ENCODE measurements at places on chromosomes 12 and 14.

- DNase-seq, result no peak
Measured at GRCh38 chr12:27756670-27757195, 23.3 kb upstream of the KLHL42 start.

DNA sequence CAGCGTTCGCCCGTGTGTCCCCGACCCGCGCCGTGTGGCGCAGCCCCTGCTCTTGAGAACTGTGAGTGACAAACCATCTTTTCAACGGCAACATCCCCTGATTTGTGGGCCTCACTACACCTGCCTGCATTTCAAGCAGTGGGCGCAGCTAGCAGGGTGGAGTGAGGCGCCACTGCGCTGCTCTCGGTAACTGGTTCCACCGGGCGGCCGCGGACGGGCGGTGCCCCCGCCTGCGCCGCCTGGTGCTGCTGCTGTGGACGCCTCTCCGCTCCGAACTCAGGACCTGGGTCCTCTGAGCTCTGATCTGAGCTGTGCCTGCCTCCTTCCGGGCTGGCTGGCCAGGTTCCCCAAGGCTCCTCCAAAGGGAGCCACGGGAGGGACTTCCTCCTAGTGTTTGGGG lies 5.9 kb upstream of the DEGS2 start:
- no peak for DNase-seq

- DNase-seq, result no peak
Measured at GRCh38 chr12:131242741-131243496, 289.2 kb downstream of the ADGRD1 start.

DNA sequence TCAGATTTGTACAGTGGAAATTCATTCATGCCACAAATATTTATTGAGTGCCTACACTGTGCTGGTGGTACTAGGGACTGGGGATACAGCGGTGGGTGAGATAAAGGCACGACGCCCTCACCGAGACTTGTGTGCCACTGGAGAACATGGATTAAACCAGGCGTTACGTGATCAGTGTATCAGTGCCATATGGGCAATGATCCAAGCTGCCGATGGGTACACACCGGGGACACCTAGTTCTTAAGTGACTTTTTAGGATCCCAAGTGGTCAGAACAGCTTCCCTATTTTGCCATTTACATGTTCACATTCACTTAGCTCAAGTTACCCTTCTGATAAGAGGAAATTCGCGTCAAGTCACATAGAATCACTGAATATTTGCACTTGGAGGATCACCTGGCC lies 236.7 kb downstream of the CACNA1C start:
- DNase-seq, result no peak

- DNase-seq, result no peak
Measured at GRCh38 chr14:20529806-20530205, 24.5 kb downstream of the RNASE10 start.

- no peak for DNase-seq
Measured at GRCh38 chr14:73762375-73762822, 48.2 kb upstream of the PNMA1 start.

DNA sequence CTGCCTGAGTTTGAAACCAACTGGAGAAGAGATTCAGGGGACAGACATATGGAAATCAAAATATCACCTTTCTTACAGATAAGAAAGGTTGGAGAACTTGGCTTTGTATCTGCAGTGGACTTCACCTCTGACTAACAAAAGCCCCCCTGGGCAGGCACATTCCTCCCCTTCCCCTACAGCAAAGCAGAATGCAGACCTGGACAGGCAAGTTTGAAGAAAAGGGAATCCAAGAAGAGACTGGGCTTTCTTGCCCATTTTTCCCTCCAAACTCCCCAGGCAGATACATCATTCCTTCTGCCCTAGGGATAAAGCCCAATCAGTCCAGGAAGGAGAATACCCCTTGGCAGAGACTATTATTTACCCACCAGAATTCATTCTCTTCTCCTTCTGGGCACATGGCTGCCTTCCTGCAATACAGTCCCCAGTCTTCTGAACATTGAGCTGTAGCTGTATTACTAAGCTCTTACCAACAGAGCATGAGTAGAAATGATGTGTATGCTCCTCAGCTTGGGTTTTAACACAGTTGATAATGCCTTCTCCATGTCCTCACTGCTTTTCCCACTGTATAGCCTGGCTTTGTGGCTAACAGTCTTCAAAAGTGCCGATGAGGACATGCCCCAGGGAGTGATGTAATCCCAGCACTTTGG lies 17.4 kb upstream of the NAP1L1 start:
- no peak for DNase-seq

DNA sequence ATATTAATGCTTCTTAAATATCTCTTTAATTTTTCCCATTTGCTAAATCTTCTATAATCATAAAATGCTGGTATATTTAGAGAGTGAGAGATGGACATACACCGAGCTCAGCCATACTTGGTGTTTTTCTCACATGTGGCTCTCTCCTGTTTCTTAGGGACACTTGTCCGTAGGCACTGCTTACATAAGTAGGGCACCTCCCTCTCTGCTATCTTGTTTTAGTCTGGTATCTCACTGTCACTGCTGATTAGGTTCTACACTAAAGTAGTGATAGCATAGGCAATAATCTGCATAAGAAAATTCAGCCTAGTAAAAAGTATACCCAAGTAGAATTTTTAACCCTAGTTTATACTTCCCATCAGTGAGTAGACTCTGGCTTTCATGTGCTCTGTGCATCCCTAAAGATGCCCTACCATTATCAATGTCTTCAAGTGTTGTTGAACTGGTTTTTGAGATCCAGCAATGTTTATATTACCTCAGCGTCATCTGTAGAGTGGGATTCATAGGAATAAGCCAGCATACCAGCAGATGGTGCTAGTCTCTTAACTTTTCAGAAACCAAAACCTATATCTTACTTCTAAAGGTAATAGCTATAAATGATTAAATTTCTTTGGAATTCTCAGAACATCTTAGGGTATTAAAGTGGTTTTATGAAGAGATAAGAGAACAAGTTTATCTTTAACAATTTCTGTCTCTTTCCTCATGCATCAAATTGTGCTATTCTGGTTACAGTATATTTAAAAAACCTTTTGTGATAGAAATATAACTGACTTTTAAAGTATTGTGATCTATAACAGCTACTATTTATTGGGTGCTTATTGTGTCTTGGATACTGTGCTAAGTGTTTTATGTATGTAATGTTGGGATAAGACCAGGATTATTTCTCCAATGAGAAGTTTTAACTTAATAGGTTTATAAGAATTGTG lies 32.9 kb downstream of the ARID2 start:
- DNase-seq, result no peak

DNA sequence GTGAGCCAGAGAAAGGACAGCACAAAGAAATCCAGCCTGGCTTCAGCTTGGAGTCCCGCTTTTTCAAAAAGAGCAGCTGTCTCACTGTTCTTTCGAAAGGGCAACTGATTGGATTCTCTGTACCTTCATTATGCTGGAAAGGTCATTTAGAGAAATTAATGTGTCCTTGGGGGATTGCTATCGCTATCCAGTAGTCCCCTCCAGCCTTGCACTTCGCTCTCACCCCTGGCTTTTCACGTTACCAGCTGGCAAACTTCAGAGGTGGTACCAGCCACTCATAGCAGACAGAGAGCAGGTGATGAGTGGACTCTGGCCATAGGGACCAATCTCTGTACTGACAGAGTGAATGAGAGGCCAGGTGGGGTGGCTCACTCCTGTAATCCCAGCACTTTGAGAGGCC lies 11.8 kb upstream of the NUAK1 start:
- no peak for DNase-seq

GRCh38 chr12:19596434-19597166 lies 157.3 kb downstream of the AEBP2 start:
- DNase-seq, result no peak

DNA sequence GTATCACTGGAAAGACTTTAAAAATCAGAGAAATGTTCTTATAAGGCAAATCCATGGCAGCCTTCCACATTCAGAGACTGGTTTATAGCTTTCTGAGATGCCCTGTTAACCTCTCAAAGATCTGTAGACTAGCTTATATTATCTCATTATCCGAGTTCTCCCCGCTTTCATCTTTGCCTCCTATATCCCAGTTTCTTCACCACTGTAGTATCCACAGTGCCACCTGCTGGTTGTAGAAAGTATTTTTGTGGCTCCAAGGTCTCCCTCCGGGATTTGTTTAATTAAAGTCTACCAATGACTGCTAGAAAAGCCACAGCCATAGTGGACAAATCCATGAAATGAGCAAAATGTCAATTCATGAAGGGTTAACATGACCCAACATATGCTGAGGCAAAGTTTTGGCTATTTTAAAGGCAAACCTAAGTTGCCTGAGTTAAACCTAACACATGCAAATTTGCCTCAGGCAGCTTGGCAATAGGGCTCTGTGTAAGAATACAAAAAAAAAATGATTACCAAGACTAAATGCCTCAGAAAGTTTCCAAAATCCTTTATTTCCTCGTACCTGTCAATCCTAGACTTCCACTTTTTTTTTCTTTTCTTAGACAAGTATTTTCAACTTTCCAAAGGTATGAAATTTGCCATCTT lies 218.8 kb upstream of the BMP4 start:
- DNase-seq, result no peak

DNA sequence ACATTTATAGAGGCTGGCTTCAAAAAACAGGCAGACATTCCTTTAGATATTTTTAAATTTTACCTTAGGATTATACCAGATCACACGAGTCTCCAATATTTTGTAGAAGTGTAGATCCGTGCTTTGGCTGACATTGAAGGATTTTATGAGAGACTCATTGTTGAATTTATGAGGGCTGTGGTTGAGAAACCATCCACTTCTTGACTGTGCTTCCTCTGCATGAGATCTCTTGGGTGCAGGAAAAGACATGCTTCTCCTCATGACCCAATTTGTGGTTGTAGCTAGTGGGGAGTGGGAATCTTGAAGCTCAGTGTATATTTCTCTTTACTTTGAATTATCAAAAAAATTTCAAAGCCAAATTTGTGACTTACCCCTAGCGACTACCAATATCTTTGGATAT lies 36.7 kb upstream of the NKX2-8 start:
- DNase-seq, result no peak

DNA sequence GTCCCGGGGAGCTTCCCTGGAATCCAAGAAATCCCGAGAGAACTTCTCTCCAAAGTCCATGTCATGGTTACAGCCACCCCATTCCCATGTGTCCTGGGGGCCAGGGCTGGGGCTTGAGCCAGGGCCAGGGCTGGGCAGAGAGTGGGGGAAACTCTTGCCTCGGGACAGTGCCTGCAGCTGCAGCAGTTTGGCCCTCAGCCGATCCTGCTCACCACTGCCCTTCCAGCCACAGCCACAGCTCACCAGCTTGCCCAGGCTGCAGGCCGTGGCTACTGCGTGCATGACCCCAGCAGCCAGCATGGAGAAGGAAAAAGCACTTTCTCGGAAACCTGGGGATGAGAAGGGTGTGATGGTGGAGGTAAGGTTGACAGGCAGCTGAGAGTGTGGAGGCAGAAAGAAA lies 3.5 kb downstream of the WNT10B start:
- no peak for DNase-seq

- no peak for DNase-seq
Measured at GRCh38 chr14:50452296-50452695, 55.6 kb upstream of the CDKL1 start.

GRCh38 chr14:54462048-54462447 lies 20.9 kb upstream of the CNIH1 start:
- no peak for DNase-seq

GRCh38 chr12:103546959-103547358 lies 40.1 kb upstream of the STAB2 start:
- DNase-seq, result no peak

GRCh38 chr14:104686624-104687517 lies 2.5 kb upstream of the INF2 start:
- DNase-seq, result no peak

GRCh38 chr12:116520801-116521471 lies 38.2 kb upstream of the MAP1LC3B2 start:
- DNase-seq, result no peak

DNA sequence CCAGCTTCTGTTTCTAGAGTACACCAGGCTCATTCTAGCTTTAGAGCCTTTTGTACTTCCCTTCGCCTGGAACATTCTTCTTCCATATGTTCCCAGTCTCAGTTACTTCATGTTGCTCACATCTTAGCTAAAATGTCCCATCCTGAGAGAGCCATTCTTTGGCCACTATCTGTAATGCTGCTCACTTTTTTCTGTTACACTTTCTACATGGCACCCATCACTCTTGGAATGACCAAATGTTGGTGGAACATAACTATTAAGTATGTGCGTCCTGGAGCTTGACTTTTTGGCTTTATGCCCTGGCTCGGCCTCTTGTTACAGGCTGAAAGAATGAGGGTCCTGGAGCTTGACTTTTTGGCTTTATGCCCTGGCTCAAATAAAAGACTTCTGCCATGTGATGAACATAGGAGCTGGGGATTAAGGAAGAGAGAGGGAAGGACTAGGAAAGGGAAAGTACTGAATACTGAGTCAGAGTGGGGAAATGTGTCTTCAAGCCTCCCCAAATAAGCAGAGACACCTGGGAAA lies 442.9 kb upstream of the ATP2B1 start:
- DNase-seq, result no peak

- DNase-seq, result no peak
Measured at GRCh38 chr12:111035578-111036301, 115.4 kb upstream of the MYL2 start.

- no peak for DNase-seq
Measured at GRCh38 chr12:89821896-89822295, 113.3 kb upstream of the ATP2B1 start.

DNA sequence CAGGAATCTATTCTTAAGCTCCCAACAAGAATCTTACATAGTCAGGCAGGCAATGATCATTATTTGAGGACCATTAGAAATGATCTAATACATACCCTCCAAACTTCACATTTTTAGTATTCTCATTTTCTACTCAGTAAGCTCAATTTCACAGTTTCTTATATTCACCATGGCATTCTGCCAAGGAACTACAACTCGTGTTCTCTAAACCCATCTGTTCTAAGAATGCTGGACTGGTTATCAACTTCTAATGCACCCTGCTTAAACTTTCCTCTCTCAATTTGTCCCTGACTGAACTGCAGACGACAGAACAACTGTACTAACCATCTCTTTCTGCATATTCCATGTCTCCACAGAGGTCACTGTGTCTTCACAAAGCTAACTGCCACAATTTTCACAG lies 58.6 kb downstream of the GXYLT1 start:
- no peak for DNase-seq

- DNase-seq, result no peak
Measured at GRCh38 chr14:21902561-21903181, 229.1 kb upstream of the OR4E1 start.

DNA sequence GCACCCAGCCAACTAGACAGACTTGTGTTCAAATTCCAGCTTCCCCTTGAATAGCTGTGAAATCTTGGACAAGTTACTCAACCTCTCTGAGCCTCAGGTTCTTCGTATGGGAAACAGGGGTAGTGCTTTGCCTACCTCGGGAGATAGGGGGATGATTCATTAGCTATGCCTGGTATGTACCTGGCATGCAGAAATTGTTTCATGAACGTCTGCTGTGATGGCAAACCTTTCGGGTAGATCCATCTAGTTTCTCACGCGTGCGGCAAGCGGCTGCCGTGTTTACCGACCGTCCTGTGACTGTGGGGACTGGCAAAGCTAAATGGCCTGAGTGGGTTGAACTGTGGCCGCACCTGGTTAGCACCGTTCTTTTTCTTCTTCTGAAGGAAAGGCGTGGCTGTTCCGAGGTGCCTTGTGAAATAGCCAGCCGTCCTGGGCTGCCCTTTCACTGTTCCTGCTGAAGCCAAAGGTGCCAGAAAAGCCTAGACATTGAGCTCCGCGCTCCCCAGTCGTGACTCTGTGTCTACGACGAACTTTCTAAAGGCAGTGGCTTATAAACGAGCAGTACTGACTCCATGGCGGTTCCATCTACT lies 40.6 kb upstream of the MED13L start:
- no peak for DNase-seq

Measured in anterior cingulate cortex (tissue), 58 donors.